Fibroblast of lung (primary cell): ENCODE measurements at places on chromosomes 6 and 20.
A peak's percentile ranks its signal among the peaks of the same experiment; 100 is the strongest.

DNA sequence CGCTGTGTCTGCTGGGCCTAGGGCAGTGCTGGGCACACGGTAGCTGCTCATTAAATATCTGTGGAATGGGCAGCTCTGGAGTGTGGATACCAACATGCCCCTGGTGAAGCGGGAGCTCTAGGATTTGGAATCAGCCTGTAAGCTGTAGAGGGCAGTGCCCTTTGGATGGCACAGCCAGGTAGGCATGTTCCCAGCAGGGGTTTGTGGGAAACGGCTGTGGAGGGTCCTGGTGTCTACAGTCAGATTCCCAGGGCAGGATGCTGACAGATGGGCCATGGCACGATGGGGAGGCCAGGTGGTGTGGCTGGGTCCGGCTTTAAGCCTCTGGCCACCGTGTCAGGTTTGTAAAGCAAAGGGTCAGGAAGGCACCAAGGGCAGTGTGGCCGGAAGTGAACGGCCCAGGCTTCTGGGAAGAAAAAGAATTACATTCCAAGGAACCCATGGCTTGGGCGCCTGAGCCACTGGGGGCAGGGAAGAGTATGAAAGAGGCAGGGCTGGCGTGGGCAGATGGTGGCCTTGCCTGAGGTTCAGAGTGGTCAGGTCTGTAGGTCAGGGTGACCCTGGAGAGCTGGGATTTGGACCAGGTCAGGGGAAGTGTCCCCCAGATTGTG, 44.8 kb downstream of the UBE2V1 start:
- DNase-seq: no peak

DNA sequence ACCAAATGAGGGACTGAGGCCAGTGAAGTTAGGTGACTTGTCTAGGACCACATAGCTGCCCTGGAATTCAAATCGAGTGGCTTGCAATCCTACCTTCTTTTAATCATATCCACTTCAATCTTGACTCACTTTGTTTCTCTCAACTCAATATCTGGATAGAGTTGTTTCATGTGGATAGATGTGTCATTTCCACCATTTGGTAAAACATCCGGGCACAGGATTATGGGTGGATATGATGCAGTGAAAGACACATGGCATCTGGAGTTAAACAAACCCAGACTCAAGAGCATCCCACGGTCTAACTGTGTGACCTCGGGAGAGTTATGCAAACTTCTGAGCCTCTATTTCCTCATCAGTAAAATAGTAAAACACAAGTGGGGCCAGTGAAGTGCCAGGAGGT, 103.6 kb upstream of the CNKSR3 start:
- peak; percentile 60 for DNase-seq

- DNase-seq: no peak
These were observed 23.9 kb downstream of the NOL4L start for GRCh38 chr20:32560989-32561830.

DNA sequence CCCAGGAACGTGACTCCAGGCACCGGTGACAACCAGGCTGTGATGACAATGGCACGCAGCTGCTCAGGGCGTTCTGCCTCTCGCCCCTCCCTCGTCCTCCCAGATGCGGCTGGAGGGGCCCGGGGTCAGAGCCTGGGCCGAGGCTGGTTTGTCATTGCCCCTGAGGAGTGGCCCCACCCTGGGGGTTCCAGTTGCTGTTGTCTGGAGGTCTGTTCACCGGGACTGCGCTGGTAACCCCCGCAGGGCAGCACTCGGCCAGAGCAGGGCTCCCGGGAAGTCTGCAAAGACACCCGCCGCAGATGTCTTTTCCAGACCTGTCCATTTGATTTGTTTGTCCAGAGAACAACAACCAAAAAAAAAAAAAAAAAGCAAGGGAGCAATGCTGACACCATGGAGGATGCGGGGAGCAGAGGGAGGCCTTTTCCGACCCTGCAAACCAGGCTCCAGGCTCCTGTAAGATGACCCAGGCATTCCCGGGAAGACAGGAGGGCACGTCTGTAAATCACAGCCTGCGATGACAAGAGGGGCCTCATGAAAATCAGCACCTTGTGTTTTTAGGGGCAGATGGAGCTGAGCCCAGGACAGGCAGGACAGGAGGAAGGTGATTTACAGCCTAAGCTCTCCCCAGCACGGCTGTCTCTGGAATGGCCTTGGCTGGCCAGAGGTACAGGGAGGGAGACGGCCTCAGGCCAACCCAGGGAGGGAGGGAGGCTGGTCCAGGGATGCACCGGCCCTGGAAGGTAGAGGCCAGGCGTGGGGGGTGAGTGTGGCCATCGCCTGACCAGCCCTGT, 189.3 kb downstream of the ERMARD start:
- DNase-seq: no peak

GRCh38 chr6:56528412-56528841, 114.3 kb downstream of the DST start:
- DNase-seq: peak; percentile 94
